ENCODE measurements at places on chromosomes 12 and 14.
A peak's percentile ranks its signal among the peaks of the same experiment; 100 is the strongest.

GRCh38 chr12:130838951-130839769 is at the start of gene STX2:
Gene STX2, minus strand, starts transcription at chr12:130839250. Its CDS starts 151 bp downstream, at chr12:130839099.
- peak; percentile 96 for DNase-seq

- no peak for DNase-seq
Measured at GRCh38 chr12:78732481-78732880, 132.1 kb upstream of the SYT1 start.

DNA sequence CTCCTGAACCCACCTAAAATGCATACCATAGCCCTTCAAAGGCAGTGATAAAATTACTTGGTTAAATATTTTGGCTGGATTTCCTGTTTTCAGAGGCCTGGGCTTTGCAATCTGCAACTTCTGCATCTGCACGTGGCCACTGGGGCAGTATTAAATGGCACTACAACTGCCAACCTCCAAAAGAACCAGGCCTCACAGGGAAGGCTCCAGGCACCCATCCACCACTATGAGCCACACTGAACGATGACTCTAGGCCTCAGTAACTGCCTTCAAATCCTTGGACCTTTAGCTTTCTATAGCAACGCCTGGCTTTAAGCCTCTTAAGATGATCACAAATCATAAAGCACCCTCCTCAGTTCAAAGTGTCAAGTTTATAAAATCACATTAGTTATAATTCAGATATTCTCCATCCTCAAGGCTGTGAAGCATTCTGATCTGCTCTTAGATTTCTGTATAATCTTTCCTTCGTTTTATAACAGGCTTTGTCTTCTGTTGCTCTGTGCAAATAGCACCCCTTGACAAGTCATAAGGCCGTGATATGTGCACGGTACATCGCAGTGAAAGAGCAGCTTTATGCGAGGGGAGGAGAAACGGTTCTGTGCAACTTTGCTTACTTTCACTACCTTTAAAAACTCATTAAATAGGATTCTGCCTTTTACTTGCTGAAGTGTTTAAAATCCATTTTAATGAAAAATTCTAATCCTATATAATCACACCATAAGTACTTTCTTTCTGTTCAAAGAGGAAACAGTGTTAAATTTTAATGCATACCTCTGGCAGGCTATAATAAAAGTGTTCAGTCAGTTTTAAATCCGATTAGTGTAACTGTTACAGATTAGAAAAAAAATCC is 196.4 kb upstream of the G2E3 start:
- DNase-seq, result no peak

- DNase-seq, result no peak
Measured at GRCh38 chr12:99985129-99985570, 414 bp upstream of the ANKS1B start.

DNA sequence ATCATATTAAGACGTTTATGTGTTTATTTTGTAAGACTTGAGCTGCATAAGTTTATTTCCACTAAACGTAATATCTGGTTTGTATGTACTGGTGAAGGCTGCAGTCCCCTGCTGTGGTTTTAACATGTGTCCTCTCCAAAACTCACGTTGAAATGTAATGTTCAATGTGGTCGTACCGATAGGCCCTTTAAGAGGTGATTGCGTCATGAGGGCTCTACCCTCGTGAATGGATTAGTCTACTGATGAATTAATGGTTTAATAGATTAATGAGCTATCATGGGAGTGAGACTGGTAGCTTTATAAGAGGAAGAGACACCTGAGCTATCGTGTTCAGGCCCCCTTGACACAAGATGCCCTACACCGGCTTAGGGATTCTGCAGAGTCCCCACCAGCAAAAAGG is 14.9 kb downstream of the LRIG3 start:
- no peak for DNase-seq

DNA sequence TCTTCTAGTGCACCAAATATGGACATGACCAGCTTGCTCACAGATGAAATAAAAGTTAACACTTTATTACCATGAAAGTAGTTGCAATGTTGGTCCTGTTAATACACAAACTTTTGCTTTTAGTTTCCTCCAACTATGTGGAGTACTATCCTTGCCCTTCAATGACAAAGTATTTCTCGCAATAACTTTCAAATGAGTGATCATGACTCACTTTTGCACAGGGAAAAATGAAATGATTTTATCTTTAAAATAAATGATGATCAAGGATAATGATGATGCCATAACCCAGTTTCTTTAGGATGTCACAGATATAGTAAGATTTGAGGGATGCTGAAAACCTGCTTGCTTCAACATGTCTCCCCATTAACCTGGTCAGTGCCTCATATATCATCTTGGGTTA is 254.0 kb upstream of the KITLG start:
- DNase-seq, result no peak

DNA sequence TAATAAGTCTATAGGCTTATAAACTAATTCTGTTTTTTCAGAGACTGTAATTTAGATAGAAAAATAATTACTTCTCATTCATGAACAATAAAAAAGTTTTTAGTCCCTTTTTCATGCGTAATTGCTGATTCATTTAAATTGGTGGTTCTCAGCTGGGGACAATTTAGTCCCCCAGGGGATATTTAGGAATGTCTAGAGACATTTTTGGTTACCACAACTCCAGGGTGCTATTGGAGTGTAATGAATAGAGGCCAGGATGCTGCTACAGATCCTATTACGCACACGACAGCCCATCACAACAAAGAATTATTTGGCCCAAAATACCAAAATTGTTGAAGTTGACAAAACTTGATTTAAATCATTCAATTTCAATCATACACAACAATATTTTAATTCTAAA is 22.8 kb upstream of the VCPKMT start:
- no peak for DNase-seq
